ENCODE measurements at places on chromosomes 2 and 18. TPM values are rescaled to one million over a fixed set of nuclear protein-coding genes. Genes with fewer than 3 reads are reported as not detected.
A peak's percentile ranks its signal among the peaks of the same experiment; 100 is the strongest.

DNA sequence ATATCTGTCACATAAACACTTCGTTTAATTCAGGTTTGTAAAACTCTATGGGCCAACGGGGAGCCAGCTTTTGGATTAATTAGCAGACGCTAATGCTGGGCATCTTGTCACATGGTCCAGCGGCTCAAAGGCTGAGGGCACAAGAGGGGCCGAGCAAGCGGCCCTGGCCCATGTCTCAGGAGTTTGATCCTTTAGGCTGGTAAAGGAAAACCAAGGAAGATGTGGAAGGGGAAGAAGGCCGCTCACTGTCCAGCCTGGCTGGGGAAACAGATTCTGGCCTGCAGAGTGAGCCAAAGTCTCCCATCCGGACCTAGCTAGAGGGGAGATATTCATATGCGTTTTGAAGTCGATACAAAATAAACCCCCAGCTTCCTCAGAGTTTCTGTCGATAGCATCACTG, 248.6 kb upstream of the SIX2 start:
- DNase-seq: no peak

DNA sequence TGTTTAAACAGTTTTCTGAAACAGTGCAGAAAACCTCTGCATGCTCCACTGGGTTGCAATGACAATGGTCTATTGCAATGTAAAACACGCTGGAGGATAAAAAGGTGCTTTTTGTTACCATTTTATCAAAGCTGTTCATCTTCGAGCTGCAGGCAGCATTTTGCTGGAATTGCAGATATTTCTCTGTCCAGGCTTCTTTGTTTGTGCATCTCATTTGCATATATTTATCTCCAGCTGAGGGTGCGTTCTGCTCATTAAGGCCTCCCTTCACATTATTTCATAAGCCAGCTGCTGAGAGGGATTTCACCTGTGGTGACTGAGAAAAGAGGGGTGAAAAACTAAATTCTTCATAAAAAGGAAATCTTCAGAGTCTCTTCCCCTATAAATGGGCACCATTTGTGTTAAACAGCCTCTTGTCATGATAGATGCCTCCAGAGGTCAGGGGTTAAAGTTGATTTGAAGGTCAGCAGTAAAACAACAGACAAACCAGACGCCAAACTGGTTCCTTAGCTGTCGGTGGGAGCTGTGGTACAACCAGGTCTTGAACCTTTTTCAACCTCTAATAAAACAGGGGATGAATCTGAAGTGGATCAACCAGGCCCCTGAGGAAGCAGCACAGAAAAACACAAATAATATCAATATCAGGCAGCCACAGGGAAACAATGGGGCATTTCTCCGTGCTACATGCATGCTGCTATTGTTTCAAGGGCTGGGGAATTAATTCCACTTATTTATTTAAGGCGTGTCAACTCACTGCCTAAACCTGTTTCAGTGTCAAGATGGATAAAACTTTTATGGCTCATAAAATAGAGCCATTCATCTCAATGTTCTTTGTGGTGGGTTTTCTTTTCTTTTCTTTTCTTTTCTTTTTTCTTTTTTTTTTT, 265.1 kb downstream of the MEIS1 start:
- peak; percentile 31 for DNase-seq

DNA sequence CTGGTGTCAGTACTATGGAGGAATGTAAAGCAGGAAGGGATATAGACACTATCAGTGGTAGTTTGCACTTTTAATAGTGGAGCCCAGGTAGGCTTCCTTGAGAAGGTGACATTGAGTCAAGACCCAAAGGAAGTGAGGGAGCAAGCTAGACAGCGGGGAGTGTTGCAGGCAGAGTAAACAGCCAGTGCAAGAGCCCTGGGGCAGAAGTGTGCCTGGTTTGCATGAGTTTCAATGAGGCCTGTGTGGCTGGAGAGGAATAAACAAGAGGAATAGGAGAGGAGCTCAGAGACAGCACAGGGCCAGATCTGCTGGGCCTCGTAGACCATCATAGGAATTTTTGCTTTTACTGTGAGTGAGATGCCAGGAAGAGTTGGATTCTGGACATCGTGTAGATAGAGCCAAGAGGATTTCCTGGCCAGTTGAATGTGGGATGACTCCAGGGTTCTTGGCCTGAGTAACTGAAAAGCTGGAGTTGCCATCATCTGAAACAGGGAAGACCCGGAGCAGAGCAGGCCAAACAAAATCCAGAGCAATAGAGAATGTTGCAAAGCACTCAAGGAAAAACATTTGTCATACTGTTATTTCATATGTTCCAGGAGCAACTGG, 102.5 kb downstream of the SP3 start:
- DNase-seq: no peak

GRCh38 chr2:152920846-152921245, 202.4 kb downstream of the ARL6IP6 start:
- DNase-seq: no peak

DNA sequence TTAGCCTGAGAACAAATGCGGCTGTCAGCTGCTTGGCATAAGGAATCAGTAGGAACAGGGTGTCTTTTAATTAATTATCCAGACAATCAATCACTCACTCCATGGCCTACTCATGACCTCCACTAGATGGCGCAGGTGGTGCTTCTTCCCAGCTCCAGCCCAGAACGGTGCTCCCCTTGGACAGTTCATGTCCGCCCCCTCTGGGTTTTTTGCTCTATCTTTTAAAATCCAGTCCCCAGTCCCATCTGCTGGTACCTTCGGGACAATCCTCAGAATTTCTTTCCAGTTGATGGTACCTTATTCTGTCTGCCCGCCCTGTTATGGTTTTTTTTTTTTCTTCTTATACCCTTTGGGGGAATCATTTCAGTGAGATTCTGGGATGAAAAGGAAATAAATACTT, 99.8 kb downstream of the CACNB4 start:
- peak; percentile 38 for DNase-seq

GRCh38 chr2:69567909-69568300, 75.6 kb downstream of the AAK1 start:
- no peak for DNase-seq

DNA sequence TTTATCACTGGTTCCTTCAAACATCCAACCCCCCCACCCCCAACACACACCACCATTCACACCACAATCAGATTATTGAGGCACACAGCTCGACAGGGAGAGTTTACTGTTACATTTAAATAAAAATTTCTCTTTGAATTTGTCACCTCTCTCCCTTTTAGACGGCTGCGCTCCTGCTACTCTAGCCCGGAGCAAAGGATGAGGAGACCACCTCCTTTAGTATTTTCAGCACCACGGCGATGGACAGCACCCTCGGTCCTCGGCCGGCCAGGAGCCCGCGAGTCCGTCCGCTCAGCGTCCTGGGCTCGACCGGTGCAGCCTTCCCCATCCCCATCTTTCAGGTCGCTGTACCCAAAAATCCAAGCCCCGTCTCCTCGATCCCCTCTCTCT, 892 bp downstream of the CELF4 start:
- peak; percentile 28 for DNase-seq

GRCh38 chr18:51279367-51279984, 82.0 kb upstream of the MEX3C start:
- DNase-seq: no peak

DNA sequence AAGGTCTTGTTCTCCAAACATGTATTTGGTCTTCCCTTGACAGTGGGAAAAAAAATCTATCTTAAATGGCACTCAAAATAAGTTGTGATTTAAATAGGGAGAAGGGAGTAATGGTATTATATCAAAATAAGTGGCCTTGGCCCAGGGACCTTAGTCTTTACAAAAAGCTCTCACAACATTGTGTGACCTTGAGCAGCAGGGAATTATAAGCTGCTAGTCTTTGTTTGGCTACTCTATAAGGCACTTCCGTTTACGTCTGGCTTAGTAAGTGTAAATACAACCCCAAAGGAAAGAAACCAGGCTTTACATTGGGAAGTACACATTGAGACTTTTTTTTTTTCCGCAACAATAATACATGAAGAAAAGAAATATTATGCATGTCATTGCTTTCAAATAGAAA, 734.0 kb upstream of the LINC00305 start:
- DNase-seq: no peak

DNA sequence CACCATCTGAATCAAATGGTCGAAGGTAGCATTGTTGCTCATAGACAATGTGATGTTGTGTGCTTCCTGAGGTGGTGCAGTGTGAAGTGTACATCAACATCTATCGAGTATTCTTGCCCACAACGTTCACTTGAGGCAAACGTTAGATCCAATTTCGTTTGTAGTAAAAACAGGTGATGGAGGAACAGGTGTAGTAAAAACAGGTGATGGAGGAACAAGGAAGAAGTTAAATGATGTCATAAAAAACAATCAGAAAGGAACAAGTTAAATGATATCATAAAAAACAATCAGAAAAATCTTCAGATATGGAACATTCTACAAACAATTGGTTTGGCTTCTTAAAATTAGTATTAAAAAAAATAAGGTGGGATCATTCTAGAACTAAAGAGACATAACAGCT, 11.3 kb downstream of the WDR7 start:
- DNase-seq: no peak

- no peak for DNase-seq
Observed at GRCh38 chr2:40218679-40219078, 233.2 kb downstream of the SLC8A1 start.

GRCh38 chr18:47930199-47930930, at the start of gene SMAD2:
SMAD2 (minus strand) TSS chr18:47930659; CDS start chr18:47896756, 33,903 bp downstream.
- DNase-seq: peak; percentile 74

- DNase-seq: no peak
Observed at GRCh38 chr2:71720596-71721361, 267.4 kb downstream of the DYSF start.

GRCh38 chr2:165857876-165858275, 63.8 kb upstream of the GALNT3 start:
- peak; percentile 57 for DNase-seq

DNA sequence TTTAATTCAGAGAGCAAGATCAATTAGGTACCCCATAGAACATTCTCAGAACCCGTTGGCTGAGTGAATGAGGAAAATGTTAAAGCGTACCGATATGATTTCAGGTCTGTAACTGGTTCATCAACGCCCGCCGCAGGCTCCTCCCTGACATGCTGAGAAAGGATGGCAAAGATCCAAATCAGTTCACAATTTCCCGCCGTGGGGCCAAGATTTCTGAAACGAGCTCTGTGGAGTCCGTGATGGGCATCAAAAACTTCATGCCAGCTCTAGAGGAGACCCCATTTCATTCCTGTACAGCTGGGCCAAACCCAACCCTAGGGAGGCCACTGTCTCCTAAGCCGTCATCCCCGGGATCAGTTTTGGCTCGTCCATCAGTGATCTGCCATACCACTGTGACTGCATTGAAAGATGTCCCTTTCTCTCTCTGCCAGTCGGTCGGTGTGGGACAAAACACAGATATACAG, 7.3 kb downstream of the TGIF1 start:
- no peak for DNase-seq

- peak; percentile 100 for DNase-seq
Observed at GRCh38 chr2:101961338-101962191, 30.2 kb upstream of the IL1R2 start.

DNA sequence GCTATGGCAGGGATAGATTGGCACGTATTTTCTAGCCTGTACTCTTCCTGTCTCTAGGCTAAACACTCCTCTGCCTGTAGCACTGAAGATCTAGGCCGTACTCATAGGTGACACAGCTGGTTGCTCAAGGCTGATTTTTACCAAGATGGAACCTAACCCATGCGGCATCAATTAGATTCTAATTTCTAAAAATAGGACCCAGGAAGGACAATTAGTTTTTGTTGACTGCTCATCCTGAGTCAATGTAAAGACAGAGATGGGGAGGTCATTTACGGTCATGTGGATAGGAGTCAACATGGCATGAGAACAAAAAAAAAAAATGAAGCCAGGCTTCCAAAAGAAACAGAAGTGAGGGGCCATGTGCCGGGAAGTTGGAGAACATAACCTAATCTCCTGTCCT, 360.7 kb upstream of the ETAA1 start:
- no peak for DNase-seq

DNA sequence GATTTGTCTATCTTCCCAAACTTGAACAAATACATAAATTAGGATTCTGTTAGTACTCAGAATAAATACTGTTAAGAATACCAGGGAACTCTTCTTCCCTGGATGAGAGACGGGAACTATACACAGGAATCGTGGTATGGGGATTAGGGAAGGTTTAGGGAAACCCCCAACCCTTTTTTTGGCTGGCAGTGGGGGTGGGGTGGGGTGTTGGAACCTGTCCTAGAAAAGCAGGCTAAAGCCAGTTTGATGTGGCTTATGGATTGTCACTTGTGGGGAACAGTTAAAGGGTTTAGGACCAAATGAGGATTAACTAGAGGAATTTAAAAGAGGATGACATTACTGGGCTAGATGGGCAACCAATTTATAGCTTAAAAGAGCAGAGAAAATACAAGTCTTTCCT, 1.8 kb downstream of the SLC4A10 start:
- no peak for DNase-seq

The UGT1A5 gene
- not detected for total RNA-seq

The IL36G gene
- not detected for total RNA-seq

The PLEKHH2 gene
- 7.3 TPM for total RNA-seq

The RAPGEF4 gene
- 1.3 TPM for total RNA-seq

The C1QL2 gene
- total RNA-seq: not detected

The SCN9A gene
- 72.1 TPM for total RNA-seq

The DYNAP gene
- total RNA-seq: not detected
